ENCODE measurements at places on chromosomes 16 and 17.

GRCh38 chr16:46632778-46633733 is 11.9 kb upstream of the SHCBP1 start:
- no peak for DNase-seq

DNA sequence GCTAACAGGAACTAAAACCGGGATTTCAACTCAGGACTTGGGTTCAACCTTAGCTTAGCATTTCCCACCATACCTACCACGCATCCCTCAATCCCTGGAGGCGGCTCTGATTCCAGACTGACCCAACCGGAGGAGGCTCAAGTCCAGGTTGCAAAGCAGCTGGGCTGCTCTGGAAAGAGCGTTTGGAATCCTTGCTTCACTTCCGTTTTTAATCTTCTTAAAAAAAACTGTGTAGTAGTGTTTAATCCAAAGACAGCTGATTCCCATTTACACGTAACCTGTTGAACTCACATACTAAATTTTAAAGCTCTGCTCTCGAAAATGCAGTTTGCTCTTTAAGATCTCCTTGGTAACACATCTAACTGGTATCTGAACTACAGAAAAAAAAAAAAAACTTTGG is 50.0 kb downstream of the NXN start:
- no peak for DNase-seq

DNA sequence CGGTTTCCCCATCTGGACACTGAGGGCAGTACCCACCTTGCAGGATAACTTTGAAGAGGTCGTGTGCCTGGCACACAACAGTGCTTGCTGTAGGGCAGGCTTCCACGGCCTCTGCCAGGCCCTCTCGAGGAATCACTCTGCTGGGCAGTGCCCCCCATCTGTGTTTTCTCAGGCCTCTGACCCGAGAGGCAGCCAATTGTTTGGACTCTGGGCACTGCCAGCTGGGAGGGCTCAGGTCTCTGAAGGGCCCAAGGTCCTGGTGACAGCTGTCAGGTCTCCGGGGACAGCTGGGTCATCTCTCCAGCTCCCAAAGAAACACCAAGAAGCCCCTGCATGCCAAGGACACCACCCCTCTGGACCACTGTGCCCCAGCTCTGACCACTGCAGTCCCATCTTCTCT is 1.0 kb upstream of the RAB26 start:
- no peak for DNase-seq

GRCh38 chr16:31074814-31075183 is 577 bp downstream of the ZNF646 start:
- DNase-seq = no peak

- DNase-seq = no peak
These were observed 5.4 kb upstream of the SLC5A2 start for GRCh38 chr16:31477220-31478216.
